ENCODE measurements at places on chromosomes 2 and 18. TPM values are rescaled to one million over a fixed set of nuclear protein-coding genes. Genes with fewer than 3 reads are reported as not detected.

- DNase-seq, result no peak
These were observed 260.8 kb downstream of the CD226 start for GRCh38 chr18:69686861-69687260.

C2orf80 gene
- 0.50 TPM for polyA plus RNA-seq

RAMP1 gene
- 11.2 TPM for polyA plus RNA-seq

GRCh38 chr2:149042881-149043280 lies 4.4 kb downstream of the LYPD6B start:
- DNase-seq, result no peak

ME2 gene
- polyA plus RNA-seq, result 38.9 TPM

- DNase-seq, result no peak
These were observed 10.0 kb upstream of the KIDINS220 start for GRCh38 chr2:8847400-8847799.

All from right renal pelvis (tissue), 4 donors.